Adipocyte (in vitro differentiated cells): ENCODE measurements at places on chromosomes 5 and 9.

- no peak for DNase-seq
These were observed 10.7 kb downstream of the PRUNE2 start for GRCh38 chr9:76895186-76895585.

DNA sequence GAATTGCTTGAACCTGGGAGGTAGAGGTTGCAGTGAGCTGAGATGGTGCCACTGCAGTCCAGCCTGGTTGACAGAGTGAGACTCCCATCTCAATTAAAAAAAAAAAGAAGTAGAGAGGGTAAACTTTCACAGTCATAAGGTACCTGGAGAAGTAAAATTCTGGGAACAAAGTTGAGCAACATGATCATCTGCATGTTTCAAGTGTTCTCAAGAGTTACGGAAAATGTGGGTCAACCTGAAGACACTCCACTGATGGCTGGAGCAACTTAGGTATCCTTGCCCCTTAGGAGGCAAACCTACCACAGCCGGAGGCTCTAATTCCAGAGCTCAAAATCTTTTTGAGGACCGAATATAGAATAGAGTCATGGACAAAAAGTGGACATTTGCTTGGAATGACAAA, 370.8 kb upstream of the RFX3 start:
- DNase-seq: no peak

DNA sequence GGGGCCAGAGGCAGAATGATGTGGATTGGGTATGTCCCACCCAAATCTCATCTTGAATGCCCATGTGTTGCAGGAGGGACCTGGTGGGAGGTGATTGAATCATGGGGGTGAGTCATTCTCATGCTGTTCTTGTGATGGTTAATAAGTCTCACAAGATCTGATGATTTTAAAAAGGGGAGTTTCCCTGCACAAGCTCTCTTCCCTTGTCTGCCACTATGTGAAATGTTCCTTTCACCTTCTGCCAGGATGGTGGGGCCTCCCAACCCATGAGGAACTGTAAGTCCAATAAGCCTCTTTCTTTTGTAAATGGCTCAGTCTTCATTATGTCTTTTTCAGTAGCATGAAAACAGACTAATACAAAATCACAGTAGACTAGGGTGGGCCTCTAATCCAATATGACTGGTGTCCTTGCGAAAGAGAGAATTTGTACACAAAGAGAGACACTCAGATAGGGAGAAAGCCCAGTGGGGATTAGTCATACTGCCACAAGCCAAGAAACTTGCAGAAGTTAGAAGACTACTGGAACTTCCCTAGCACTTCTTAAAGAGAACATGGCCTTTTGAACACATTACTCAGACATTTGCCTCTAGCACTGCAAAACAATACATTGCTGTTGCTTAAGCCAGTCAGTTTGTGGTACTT, 68.4 kb downstream of the ANXA1 start:
- peak; percentile 9 for DNase-seq

DNA sequence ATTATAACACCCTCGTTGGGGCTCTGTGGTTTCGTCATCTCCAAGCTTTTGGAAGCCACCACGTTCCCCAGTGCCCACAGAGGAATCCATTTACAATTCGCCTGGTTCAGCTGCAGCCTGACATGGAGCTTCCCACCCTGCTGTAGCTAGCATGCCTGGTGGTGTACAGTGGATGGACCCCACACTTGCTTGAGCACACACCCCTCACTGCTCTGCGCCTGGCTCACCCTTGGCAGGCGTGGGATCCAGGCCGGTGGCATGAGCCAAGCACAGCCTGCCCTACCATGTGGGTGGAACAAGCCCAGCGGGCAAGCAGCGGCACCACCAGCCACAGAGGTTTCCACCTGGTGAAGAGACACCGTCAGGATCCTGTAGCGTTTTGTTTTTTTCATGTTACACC, 1045.7 kb upstream of the CDH9 start:
- no peak for DNase-seq

DNA sequence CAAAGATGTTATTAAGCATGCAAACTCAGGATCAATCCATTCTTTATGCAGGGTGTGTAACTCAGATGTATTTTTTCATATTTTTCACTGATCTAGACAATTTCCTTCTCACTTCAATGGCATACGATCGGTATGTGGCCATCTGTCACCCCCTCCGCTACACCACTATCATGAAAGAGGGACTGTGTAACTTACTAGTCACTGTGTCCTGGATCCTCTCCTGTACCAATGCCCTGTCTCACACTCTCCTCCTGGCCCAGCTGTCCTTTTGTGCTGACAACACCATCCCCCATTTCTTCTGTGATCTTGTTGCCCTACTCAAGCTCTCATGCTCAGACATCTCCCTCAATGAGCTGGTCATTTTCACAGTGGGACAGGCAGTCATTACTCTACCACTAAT, 435 bp downstream of the OR1J4 start:
- DNase-seq: no peak

- no peak for DNase-seq
These were observed 45.8 kb downstream of the PLPP7 start for GRCh38 chr9:131335368-131335755.

GRCh38 chr9:135339378-135339973, 140.1 kb upstream of the PPP1R26 start:
- DNase-seq: no peak

- no peak for DNase-seq
These were observed 477.3 kb downstream of the ISL1 start for GRCh38 chr5:51860532-51861018.

DNA sequence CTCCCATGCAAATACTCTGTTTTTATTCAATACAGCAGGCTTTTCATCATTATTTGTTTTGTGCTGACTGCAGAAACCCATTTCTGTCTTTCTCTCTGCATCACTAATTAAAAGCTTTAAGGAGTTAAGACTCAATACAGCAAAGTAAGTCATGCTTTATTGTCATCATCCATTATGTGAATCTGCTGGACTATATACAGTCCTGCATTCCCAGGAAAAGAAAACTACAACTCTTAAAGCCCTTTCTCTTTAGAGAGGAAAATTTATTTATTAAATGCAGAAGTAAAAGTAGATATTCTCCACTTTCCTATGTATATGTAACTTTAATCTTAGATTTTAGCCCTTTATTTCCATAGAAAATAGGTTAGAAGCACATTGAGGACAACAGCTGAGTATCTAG, 706.6 kb upstream of the RGMB start:
- DNase-seq: no peak

GRCh38 chr5:166349046-166349445, 1942.4 kb upstream of the WWC1 start:
- DNase-seq: no peak

DNA sequence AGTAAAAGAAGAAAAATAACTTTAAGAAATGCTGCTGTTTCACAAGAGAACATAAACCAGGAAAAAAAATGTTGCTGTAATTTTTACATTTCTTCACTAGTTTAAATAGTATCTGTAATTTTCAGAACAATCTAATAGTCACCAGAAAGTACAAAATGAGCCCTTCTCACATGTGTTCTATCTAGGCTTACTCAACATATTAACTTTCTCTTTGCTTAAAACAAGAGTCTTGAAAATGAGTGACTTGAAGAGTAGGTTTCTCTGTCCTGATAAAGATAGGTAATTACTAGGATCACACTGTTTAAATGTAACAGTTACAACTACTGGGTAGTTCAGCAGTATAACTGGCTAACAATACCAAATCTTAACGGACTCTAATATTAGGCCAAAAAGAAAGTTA, 37.5 kb downstream of the CLINT1 start:
- no peak for DNase-seq

DNA sequence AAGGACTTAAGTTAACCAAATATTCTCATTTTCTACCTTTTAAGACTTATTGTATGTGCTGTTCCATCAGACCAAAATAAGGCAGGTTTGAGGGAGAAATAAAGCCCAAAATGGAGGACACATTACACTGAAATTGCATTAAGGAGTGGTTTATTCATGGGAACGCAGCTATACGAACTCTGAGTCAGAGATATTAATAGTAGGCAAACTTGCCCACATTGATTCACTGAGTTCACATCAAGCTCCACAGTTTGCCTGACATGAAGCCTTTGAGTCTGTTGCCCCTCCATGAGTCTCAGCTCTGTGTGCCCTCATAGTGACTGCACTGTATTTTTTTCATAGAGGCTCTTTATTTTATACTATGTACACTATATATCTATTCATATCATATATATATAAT, 135.0 kb upstream of the SNX2 start:
- DNase-seq: no peak

GRCh38 chr5:74578356-74579044, 62.0 kb downstream of the ENC1 start:
- no peak for DNase-seq

DNA sequence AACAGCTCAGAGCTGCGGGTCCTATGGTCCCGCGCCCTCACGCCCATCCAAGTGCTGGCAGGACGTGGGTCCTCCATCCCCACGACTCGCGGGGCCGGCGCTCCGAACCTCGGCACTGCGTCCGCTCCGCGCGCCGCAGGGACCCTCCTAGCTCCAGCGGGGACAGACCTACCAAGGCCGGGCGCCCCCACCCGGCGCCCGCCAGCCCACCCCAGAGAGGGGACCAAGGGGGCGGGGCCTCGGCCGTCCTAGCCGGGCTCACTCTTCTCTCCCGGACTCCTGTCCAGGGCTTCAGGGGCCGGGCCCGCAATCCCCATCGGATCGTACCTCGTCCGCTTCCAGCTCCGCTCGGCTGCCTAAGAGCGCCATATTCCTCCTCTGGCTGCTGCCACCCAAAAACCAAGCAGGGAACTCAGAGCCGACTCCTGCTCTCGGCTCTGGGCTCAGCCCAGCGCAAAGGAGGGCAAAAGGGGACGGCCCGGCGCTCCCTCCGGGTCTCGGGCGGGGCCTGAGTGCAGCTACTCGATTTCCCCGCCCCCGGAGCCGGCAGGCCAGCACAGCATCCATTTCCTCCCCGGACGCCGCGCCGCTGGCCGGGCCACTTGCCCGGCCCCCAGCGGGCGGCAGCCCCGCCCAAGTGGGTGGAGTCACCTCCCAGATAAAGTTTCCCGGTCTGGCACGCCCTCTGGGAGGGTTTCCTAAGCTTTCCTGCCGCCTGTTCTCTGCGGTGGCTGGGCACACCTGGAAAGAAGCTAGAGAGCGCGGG, at the start of gene TTC39B:
TTC39B (minus strand) TSS at position 460 of the 766 bp plus-strand sequence; CDS start at position 369, 91 bp downstream.
- peak; percentile 98 for DNase-seq

- peak; percentile 79 for DNase-seq
These were observed 57.3 kb downstream of the GADD45G start for GRCh38 chr9:89661956-89662717.

DNA sequence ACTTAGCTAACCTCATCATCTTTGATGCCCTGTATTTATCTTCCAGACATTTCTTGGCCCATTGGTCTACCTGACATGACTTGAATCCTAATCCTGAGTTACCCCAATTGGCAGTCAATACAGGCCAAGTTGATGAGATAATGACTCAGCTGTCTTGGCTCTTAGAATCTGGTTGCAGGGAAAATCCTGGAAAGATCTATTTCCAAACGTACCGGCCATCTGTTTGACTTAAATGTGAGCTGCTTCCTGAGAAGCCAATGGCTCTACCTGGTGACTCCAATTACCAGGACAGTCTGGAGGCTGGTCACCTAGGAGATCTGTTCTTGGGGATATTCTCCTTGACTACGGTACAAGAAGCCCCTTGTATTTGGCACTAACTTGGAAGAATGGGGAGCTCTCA, 475.2 kb upstream of the BRINP1 start:
- DNase-seq: no peak

GRCh38 chr5:72621576-72621975, 114.4 kb upstream of the ZNF366 start:
- DNase-seq: no peak

- no peak for DNase-seq
These were observed 31.4 kb upstream of the ERAP1 start for GRCh38 chr5:96839071-96839592.

- no peak for DNase-seq
These were observed 89.6 kb upstream of the LRRTM2 start for GRCh38 chr5:138964647-138965201.

DNA sequence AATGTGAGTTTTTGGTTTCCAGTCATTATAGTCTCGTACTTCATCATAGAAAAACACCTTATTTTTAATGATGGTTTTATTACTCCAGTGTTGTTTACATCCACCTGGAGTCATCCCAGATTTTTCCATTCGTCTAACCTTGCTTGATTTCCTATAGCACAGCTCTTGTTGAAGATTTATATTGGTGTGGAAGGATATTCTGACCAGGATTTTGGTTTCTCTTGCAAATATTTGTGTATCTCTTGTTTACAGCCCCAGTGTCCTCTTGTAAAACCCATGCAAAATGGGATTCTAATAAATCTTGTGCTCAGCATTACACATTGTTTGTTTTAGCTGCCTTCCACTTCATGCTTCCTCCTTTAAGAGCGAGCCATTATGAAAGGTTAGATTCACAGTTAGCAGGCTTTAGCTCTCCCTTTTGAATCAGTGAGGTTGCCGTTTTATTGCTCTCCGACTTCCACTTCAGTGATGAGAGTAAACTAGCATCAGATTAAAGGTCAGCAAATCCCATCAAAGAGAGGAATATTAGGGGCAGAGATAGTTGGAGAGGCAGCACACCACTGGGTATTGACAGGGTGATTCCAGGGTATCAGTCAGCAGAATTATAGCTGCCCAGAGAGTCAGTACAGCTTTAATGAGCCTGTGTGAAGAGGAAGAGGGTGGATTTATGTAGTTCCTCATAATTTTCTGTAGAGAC, 157.1 kb downstream of the PBX3 start:
- no peak for DNase-seq

- no peak for DNase-seq
These were observed 21.1 kb upstream of the CPEB4 start for GRCh38 chr5:173866858-173867679.

DNA sequence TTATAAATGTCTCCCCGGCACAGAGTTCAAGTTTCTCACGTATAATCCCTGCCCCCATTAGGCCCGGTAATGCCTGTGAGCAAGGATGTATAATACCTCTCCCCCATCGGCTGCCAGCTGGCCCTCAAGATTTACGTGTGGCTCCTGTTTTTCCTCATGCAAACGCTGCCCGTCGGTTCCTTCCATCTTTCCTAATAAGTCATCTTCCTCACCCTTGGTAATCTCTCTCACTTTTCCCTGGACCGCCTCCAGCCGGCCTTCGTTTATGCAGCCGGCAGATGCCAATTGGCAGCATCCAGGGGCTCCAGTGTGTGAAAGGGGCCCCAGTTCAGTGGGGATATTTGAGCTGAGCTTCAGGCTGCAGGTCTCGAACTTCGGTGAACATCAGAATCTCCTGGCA, 86.5 kb upstream of the NEURL1B start:
- no peak for DNase-seq

GRCh38 chr5:117454716-117455212, 880.1 kb upstream of the SEMA6A start:
- DNase-seq: peak; percentile 22

- peak; percentile 85 for DNase-seq
These were observed 795 bp upstream of the PJA2 start for GRCh38 chr5:109410389-109411148.

DNA sequence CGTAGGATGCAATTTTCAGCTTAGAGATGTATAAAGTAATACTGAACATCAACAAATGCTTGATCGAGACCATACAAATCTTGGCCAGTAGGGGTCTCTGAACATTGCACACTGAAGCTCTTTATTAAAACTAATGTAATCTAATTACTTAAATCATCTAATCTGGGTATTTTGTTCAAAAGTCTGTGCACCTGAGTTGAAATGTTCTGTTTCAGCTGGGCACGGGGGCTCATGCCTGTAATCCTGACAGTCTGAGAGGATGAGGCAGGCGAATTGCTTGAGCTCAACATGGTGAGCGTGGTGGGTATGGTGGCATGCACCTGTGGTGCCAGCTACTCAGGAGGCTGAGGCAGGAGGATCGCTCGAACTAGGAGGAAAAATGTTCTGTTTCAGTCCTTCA, 41.0 kb downstream of the ESM1 start:
- peak; percentile 75 for DNase-seq

GRCh38 chr9:104682642-104683041, 11.7 kb upstream of the OR13D1 start:
- peak; percentile 79 for DNase-seq

- DNase-seq: peak; percentile 4
These were observed 900.0 kb upstream of the CDH10 start for GRCh38 chr5:25544652-25545249.
